Fibroblast of skin of abdomen (primary cell): ENCODE measurements at places on chromosomes 13 and 19.

GRCh38 chr13:25873242-25873612, 178.6 kb downstream of the SHISA2 start:
- DNase-seq: no peak

GRCh38 chr13:93260591-93260990, 34.0 kb downstream of the GPC6 start:
- no peak for DNase-seq

- DNase-seq: no peak
Measured at GRCh38 chr13:77456271-77456670, 79.2 kb upstream of the SCEL start.

- DNase-seq: no peak
Measured at GRCh38 chr13:111858571-111858970, 208.4 kb upstream of the SOX1 start.

DNA sequence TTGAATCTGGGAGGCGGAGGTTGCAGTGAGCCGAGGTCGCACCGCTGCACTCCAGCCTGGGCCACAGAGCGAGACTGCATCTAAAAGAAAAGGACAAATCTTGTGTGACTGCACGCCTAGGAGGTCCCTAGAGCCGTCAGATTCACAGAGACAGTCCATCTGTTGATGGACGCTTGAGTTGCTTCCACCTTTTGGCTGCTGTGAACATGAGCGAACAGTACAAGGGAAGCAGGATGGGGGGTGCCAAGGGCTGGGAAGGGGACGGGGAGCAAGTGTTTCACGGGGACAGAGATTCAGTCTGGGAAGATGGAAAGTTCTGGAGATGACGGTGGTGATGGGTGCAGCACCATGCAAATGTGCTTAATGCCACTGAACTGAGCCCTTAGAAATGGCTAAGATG, 78.7 kb downstream of the GNG7 start:
- DNase-seq: no peak

- DNase-seq: no peak
Measured at GRCh38 chr19:8210421-8211101, 1.4 kb downstream of the CERS4 start.

DNA sequence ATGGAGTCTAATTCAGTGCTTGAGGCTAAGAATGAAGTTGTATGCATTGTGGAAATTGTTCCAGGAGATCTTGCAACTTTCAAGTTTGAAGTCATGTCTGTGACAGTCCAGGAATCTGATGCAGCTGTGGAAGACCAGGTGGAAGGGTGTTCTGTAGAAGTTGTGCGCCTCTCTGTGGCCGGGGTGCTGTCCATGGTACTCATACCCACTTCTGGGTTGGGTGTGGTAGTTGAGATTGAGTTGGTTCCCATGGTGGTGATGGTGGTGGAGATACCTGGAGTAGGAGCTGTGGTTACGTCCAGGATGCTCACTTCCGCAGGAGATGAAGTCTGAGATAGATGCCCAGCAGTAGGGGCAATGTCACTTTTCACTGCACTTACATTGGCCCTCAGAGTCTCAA, 44.3 kb downstream of the MUC16 start:
- DNase-seq: no peak

GRCh38 chr19:45470762-45471081, 2.9 kb downstream of the FOSB start:
- DNase-seq: no peak

DNA sequence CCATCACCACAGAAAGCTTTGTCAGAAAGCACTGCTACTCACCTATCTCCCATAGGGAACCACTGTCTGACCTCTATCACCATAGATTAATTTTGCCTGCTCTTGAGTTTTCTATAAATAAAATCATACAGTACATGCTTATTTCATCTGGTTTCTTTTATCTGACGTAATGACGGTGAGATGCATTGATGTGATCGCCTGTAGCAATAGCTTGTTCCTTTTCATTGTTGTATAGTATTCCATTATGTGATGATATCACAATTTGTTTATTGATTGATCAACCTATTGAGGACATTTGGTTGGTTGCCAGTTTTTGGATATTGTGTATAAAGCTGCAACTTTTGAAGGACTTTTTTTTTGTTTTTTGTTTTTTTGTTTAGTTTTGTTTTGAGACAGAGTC, 51.9 kb upstream of the ADGRE1 start:
- DNase-seq: no peak

DNA sequence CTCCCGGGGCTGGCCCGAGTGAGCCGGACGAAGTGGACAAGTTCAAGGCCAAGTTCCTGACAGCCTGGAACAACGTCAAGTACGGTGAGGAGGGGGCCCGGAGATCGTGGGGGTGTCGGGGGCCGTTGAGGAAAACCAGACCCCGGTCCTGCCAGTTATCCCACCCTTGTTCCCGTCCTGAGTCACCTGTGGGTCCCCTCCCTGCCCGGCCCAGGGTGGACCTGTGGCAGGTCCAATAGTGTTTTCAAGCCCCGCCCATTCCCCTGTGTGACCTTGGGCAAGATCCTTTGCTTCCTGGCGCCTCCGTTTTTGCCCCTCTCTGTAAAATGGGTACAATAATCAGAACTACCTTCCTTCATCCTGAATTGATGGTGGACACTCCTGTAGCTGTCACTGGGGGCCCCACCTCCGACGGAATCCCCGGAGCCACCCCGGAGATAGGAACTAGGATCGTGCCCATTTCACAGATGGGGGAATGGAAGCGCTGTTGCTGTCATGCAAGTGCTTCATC, 593 bp downstream of the ATG4D start:
- no peak for DNase-seq

DNA sequence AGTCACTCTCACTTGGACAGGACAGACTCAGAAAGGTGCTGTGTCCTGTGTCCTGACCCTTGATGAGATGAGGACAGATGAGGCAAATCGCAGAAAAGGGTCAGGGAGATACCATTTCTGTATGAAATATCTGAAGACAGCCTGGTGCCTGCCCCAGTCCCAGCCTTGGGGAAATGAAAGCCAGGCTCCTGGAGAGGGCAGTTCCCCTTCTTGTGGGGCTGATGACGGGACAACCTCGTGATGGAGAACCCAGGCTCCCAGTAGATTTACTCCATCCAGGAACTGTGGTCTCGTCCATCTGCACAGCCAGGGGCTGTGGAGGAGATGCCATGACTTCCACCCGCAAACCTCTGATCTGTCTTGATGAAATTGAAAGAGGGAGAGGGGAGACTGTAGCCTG, 13.8 kb downstream of the LILRB1 start:
- no peak for DNase-seq

DNA sequence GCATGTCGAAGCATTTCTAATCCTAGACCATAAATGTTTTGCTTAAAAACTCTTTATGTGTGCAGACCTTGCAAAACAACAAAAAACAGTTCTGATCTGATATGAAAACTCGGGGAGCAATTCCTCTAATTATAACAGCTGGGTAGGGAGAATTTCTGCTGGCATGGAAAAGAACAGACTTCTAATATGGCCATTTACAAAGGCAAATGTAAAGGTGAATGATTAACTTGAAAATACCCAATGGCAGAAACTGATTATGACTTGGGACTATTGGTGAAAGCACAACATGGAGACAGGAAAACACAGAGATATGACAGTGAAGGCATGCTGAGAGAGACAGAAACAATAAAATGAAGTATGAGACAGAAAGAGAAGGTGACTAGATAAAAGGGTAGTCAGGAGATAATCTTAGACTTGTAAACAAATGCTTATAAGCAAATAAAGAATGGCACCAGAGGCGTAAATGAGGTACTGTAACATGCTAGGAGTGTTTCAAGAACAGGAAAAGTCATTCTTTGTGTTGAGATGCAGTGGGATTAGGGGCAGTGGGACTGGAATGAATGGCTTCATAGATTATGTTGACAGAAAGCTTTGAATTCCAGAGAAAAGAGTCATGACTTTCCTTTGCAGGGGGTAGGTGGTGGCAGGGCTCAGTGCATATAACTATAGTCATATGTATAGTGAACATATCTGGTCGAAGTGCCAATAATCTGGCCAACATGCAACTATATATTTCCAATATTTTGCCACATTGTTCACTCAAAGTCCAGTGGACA, 393.0 kb downstream of the ITGBL1 start:
- peak; percentile 68 for DNase-seq

DNA sequence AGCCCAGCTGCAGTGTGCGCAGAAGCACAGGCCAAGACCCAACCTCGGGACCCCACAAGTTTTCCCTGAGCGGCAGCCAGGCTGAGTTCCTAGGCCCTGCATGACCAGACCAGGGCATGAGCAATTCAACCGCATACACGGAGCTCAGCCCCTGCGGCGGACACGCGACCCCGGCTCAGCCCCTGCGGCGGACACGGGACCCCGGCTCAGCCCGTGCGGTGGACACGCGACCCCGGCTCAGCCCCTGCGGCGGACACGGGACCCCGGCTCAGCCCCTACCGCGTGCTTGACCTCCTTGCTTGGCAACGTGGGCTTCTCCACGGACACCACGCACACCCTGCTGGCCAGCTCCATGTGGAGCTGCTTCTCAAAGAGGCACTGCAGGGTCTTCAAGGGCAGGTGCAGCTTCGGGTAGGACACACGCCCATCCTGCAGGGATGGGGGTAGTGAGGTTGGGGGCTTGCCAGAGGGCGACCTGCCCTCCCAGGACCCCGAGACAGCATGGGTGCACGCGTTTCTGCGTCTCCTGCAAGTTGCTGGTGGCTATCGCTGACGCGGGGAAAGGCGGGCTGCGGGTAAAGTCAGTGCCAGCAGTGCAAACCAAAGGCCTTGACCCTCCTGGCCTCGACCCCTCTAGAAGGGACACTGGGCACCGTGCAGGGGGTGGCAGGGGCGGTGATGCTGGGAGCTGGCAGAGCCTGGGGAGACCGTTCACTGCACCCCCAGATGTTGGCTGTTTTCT, 10.0 kb downstream of the POLRMT start:
- DNase-seq: no peak

GRCh38 chr13:29421118-29421517, 174.4 kb downstream of the SLC7A1 start:
- no peak for DNase-seq

DNA sequence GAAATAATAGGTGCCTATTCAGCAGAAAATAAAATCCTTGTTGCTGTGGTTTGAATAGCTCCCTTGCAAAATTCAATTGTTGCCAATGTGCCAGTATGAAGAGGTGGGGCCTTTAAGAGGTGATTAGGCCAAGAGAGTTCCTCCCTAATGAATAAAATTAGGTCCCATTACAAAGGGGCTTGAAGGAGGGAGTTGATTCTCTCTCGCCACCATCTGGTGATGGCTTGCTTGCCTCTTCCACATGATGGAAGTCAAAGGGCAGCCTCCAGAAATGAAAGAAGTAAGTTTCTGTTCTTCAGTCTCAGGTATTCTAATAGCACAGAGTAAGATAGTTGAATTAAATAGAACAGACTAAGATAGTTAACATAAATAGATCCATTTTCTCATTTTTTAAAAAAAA, 3.0 kb upstream of the EEF1AKMT1 start:
- DNase-seq: no peak

GRCh38 chr13:100300708-100301107, 211.8 kb downstream of the PCCA start:
- DNase-seq: no peak

GRCh38 chr13:74073274-74073673, 60.9 kb downstream of the KLF12 start:
- no peak for DNase-seq

DNA sequence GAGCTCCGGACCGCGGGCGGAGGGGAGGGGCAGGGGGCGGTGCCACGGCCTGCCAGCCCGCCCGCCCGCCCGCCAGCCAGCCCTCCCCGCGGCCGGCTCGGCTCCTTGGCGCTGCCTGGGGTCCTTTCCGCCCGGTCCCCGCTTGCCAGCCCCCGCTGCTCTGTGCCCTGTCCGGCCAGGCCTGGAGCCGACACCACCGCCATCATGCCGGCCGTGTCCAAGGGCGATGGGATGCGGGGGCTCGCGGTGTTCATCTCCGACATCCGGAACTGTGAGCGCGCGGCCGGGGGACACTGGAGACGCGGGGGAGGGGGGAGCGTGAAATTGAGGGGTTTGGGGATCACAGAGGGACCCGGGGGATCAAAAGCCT, at the start of gene AP2A1:
AP2A1 (plus strand) TSS at position 72 of the 370 bp plus-strand sequence; CDS start at position 205, 133 bp downstream.
- no peak for DNase-seq

- DNase-seq: peak; percentile 51
Measured at GRCh38 chr19:46755077-46755852, 9.0 kb upstream of the STRN4 start.

DNA sequence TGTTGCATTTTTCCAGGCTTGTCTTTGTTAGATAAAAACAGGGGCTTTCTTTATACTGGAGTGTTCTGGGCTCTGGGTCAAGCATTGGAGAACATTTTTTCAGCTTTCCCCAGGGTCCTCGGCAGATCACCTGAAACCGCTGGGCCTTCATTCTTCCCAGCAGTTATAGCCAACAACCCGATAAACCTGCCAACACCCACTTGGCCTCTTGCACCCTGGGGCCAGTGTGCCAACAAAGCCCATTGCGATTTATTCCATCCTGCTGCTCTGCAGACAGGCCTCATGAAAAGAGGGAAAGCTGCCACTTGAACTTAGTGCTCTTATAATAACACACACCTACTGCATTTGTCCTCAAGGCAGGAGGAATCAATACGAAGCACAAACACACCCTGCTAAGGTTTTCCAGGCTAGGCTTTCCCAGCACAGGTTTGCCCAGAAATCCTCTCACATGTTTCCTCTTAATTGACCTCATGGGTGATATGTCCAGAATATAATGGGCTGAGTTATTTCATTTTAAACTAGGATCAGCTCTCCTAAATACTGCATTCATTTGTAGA, 669.3 kb downstream of the LIG4 start:
- no peak for DNase-seq
